BJ (cell line): ENCODE measurements at places on chromosomes 1 and 21.
A peak's percentile ranks its signal among the peaks of the same experiment; 100 is the strongest.

GRCh38 chr21:34884346-34884929, 164.7 kb downstream of the RUNX1 start:
- DNase-seq = no peak

- DNase-seq = no peak
Observed at GRCh38 chr1:179803918-179804317, 60.8 kb downstream of the FAM163A start.

DNA sequence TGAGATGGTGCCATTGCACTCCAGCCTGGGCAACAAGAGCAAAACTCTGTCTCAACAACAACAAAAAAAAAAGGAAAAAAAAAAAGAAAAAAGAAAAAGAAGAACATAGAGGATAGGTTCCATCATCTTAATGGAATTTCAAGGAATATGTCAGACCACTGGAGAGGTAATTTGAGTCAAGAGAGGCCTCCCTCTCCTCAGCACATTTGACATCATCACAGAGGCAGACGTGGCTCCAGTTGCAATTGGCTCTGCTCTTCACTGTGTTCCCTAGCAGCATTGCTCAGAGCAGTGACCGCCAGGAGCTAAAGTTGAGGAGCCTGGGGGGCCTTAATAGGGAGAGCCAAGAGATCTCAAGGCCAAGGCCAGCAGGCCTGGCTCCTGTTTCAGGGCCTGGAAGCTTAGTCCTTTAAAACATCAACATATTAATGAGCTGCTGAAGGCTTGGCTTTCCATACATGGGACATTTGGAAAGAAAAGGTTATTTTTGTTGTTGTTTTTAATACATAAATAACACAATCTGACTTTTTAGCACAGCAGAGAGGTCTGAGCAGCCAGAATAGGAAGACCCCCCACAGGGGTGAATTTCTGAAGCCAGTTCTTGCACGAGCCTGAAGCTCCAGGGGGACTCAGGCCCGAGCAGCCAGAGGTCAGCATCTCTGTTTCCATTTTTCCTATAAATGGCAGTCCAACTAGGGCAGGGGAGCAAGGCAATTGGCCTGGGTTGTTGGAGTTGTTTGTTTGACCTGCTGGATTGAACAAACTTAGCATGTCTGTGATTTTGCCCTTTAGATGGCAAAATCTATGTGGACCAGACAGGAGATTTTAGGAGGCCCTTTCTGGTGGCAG, 118.3 kb upstream of the FGGY start:
- no peak for DNase-seq

DNA sequence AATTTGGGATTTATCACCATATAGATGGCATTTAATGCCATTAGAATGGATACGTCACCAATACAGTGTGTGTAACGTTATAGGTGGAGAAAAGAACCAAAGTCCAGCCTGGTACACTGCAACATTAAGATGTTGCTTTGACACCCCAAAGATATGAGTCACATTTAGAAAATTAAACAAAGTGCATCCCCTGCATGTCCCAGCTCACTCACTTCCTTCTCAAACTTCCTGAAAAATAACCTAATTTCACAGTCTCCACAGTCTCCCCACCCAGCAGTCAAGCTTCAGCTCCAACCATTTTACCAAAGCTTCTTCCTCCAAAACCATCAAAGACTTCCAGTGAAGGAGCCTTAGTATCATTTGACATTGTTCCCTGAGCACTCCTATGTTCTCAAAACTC, 111.9 kb downstream of the OMA1 start:
- DNase-seq = no peak

DNA sequence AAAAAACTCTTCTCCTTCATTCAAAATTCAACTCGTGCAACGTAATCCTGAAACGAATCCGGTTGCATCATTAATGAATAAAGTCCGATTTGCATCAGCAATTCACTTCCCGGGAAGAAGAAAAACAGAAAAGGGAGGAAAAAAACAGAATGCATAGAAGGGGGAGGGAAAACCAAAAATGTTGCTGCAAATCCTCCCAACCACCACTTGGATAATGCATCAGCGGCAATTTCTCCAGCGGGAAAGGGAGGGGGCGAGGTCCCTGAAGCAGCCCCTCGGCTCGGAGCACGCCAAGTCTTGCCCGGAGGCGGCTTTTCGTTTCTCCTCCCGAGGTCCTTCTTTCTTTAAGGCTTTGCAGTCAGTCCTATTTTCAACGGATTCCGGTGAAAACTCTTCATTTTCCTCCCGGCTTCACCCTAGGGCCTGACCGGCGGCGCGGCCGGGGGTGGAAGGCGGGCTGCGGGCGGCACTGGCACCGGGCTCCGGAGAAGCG, 723 bp downstream of the CDC42BPA start:
- peak; percentile 23 for DNase-seq

- DNase-seq = no peak
Observed at GRCh38 chr21:44442266-44443125, 12.8 kb upstream of the LRRC3 start.

GRCh38 chr1:24289937-24290595, 29.1 kb upstream of the GRHL3 start:
- no peak for DNase-seq

- no peak for DNase-seq
Observed at GRCh38 chr1:235993652-235994051, 71.2 kb downstream of the NID1 start.

GRCh38 chr1:160400223-160400645, at the start of gene VANGL2:
VANGL2 (plus strand) TSS chr1:160400564; CDS start chr1:160415838, 15,274 bp downstream.
- no peak for DNase-seq

GRCh38 chr1:93878501-93878888, 511 bp downstream of the DNTTIP2 start:
- no peak for DNase-seq

GRCh38 chr1:65341381-65341780, 32.0 kb downstream of the DNAJC6 start:
- DNase-seq = no peak

DNA sequence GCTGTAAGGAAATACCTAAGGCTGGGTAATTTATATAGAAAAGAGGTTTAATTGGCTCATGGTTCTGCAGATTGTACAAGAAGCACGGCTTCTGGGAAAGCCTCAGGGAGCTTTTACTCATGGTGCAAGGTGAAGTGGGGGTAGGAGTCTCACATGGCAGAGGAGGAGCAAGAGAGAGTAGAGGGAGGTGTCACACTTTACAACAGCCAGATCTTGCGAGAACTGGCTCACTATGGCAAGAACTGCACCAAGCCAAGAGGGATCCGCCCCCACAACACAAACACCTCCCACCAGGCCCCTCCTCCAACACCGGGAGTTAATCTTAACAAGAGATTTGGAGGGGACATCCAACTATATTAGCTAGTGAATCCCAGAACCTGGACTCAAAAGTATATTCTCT, 135.4 kb upstream of the SOD1 start:
- no peak for DNase-seq

GRCh38 chr1:107323784-107324183, 182.9 kb downstream of the NTNG1 start:
- no peak for DNase-seq

- no peak for DNase-seq
Observed at GRCh38 chr1:236990052-236990445, 14.2 kb downstream of the MT1HL1 start.

GRCh38 chr1:206420471-206420870, 49.8 kb upstream of the IKBKE start:
- no peak for DNase-seq

- DNase-seq = no peak
Observed at GRCh38 chr1:12203216-12204007, 26.4 kb upstream of the VPS13D start.
